ENCODE measurements at places on chromosomes 11 and 22. TPM values are rescaled to one million over a fixed set of nuclear protein-coding genes. Genes with fewer than 3 reads are reported as not detected.

DNA sequence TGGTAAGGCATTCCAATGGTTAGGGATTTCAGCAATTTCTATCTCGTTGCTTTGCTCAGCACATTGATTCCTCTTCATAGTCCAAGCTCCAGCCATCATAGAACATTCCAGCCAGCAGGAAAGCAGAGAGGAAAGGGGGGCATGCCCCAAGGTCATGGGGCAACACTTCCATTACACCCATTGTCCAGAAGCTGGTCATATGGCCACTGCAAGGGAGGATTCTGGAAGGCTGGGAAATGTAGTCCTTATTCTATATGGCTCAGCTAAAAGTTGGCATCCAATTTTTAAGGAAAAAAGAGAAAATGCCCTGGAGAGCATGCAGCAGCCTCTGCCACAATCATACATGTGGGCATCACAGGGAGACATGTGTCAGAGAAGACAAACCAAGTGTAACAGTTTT is 47.1 kb upstream of the RCN1 start:
- no peak overlapping the region for H3K4me3 ChIP-seq
- H3K4me1 ChIP-seq: no peaks in the 10 kb centered on the region
- H3K27ac ChIP-seq: no peak overlapping the region
- no peak for DNase-seq
- no peaks in the 10 kb centered on the region for H3K27me3 ChIP-seq

DNA sequence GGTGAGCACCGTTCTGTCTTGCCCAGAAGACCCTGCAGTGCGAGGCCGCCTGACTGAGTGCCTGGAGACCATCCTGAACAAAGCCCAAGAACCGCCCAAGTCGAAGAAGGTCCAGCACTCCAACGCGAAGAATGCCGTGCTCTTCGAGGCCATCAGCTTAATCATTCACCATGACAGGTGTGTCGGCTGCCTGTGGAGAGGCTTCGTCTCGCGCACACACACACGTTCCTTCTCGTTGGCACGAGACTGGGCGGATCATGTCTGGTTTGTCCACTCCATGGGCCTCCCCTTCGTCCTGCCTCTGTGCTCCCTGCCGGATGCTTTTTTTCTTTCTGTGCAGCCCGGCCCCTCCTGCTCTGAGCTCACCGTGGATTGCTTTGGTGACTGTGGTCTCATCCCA is 51.1 kb downstream of the MUC6 start:
- H3K4me1 ChIP-seq: no peaks in the 10 kb centered on the region
- H3K27me3 ChIP-seq: no peaks in the 10 kb centered on the region
- peaks cover 79% of the 10 kb centered on the region for H3K36me3 ChIP-seq
- no peak for DNase-seq
- no peak overlapping the region for H3K27ac ChIP-seq

MMP13 gene
- not detected for total RNA-seq

GRCh38 chr11:76729214-76729613 is 53.9 kb upstream of the TSKU start:
- no peak overlapping the region for H3K4me3 ChIP-seq
- H3K27me3 ChIP-seq: no peaks in the 10 kb centered on the region
- no peak for DNase-seq
- H3K4me1 ChIP-seq: no peaks in the 10 kb centered on the region
- H3K27ac ChIP-seq: no peak overlapping the region

NRGN gene
- 2.8 TPM for total RNA-seq

DNA sequence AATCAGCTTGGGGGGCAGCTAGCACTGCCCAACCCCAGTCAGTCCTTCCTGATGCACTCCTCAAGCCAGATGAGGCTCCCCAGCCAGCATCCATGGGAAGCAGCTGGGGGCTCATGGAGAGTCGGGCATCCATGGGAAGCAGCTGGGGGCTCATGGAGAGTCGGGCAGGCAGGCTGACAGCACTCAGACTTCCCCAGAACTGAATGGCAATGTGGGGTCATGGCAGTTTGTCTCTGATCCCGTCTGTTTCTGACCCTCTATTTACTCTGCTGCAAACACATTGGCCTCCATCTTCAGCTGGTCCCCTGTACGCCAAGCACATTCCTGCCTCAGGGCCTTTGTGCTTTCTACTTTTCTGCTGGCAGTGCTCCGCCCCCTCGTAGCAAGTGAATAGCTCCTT is 314.8 kb downstream of the NTM start:
- no peaks in the 10 kb centered on the region for H3K36me3 ChIP-seq
- H3K4me1 ChIP-seq: no peaks in the 10 kb centered on the region
- H3K27ac ChIP-seq: no peak overlapping the region
- no peak overlapping the region for H3K4me3 ChIP-seq

DNA sequence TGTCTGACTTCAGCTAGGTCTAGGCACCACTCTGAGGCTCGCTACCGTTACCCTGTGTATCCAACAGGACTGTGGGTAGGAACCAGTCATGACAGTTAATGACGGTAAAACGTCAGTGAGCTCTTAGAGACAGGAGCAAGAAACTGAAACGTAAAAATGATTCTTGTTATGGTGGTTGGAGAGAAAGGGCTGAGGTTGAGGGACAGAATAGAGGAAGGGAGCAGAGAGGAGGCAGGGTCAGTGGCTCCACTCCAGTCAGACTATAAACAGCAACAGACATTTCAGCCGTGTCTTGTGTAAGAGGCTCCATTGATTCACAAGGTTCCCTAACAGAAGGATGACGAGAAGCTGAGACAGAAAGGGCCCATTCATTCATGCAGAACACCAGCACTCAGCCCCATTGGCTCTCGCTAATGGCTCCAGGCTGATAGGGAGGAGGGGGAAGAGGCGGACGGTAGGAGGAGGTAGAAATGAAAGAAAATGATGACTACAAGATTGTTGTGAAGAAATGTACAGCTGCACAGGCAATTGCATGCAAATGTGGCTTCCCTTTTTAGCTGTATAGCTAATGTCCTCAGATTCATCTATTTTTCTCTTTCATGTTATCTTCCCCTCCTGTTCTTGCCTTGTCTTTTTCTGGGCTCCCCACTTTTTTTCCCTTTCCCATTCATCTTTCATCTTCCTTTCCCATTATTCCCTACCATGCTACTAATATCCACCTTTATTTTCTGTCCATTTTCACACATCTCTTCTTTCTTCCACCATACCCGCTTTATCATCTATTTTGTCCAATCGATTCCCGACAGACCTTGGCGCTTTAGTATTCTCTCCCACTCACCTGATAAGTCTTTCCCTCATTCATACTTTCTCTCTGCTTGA is 34.3 kb downstream of the ETS1 start:
- H3K27ac ChIP-seq: peak overlapping the region; percentile 25
- DNase-seq: no peak
- H3K27me3 ChIP-seq: no peaks in the 10 kb centered on the region
- H3K4me1 ChIP-seq: peaks cover 42% of the 10 kb centered on the region

DNA sequence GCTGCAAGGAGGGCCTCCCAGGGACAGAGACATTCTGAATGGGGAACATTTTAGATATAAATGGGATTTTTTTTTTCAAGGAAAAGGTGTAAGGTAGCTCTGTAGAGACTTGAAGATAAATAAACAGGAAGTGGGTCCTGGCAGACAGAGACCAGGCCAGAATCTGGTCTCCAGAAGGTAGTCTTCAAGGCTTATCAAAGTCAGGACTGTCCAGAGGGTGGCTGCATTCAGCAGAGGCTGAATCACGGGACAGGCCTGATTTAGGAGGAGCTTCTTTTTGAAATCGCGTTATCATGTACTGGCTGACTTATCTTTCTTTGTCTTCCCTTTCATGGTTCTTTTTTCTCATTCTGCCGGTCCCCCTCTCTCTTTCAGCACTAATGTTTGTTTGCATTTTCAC is 542.9 kb downstream of the NTM start:
- H3K27me3 ChIP-seq: no peaks in the 10 kb centered on the region
- no peaks in the 10 kb centered on the region for H3K36me3 ChIP-seq
- peak overlapping the region; percentile 83 for H3K27ac ChIP-seq
- peaks cover 17% of the 10 kb centered on the region for H3K4me1 ChIP-seq
- no peak overlapping the region for H3K4me3 ChIP-seq

GRCh38 chr11:43770173-43770572 is 89.6 kb downstream of the HSD17B12 start:
- H3K4me1 ChIP-seq: no peaks in the 10 kb centered on the region
- H3K27ac ChIP-seq: no peak overlapping the region
- no peaks in the 10 kb centered on the region for H3K36me3 ChIP-seq
- DNase-seq: no peak
- H3K27me3 ChIP-seq: no peaks in the 10 kb centered on the region

KREMEN1 gene
- 44.7 TPM for total RNA-seq

- no peaks in the 10 kb centered on the region for H3K36me3 ChIP-seq
- no peaks in the 10 kb centered on the region for H3K4me1 ChIP-seq
- H3K27me3 ChIP-seq: no peaks in the 10 kb centered on the region
- no peak overlapping the region for H3K27ac ChIP-seq
- DNase-seq: no peak
- no peak overlapping the region for H3K4me3 ChIP-seq
These were observed 69.1 kb upstream of the PARVG start for GRCh38 chr22:44111562-44112155.

DNA sequence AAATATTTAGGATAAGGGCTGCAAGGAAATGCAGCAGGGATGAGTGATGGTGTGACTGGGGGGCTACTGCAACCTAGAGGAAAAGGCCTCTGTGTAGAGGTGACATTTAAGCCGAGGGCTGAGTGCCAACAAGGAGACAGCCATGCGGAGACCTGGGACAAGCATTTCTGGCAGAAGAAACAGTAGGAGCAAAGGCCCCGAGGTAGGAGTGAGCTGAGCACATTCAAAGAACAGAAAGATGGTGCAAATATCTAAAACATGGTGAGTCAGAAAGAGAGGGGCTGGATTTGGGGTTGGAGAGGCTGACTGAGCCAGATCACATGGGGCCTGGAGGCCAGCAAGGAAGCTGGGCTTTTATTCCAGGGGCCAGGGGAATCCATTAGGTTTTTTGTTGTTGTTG is 55.1 kb upstream of the INCENP start:
- DNase-seq: no peak
- no peaks in the 10 kb centered on the region for H3K36me3 ChIP-seq
- no peaks in the 10 kb centered on the region for H3K4me1 ChIP-seq
- no peaks in the 10 kb centered on the region for H3K27me3 ChIP-seq
- H3K27ac ChIP-seq: no peak overlapping the region

- peaks cover 51% of the 10 kb centered on the region for H3K4me1 ChIP-seq
- DNase-seq: no peak
- no peaks in the 10 kb centered on the region for H3K36me3 ChIP-seq
- no peaks in the 10 kb centered on the region for H3K27me3 ChIP-seq
These were observed 3.8 kb downstream of the TPCN2 start for GRCh38 chr11:69052343-69053168.

GRCh38 chr22:46074771-46075551 is 75.4 kb upstream of the PPARA start:
- peak overlapping the region; percentile 69 for H3K4me3 ChIP-seq
- H3K4me1 ChIP-seq: peaks cover 59% of the 10 kb centered on the region
- DNase-seq: no peak
- no peaks in the 10 kb centered on the region for H3K27me3 ChIP-seq
- peak overlapping the region; percentile 99 for H3K27ac ChIP-seq
- H3K36me3 ChIP-seq: no peaks in the 10 kb centered on the region

- no peak overlapping the region for H3K4me3 ChIP-seq
- peaks cover 55% of the 10 kb centered on the region for H3K36me3 ChIP-seq
- peak overlapping the region; percentile 88 for H3K27ac ChIP-seq
- peak; percentile 76 for DNase-seq
- no peaks in the 10 kb centered on the region for H3K4me1 ChIP-seq
These were observed 10.7 kb downstream of the CRY2 start for GRCh38 chr11:45857961-45858474.

- H3K4me1 ChIP-seq: no peaks in the 10 kb centered on the region
- peaks cover 76% of the 10 kb centered on the region for H3K36me3 ChIP-seq
- DNase-seq: peak; percentile 81
- H3K4me3 ChIP-seq: no peak overlapping the region
These were observed 45.0 kb upstream of the NNMT start for GRCh38 chr11:114250993-114251814.

DNA sequence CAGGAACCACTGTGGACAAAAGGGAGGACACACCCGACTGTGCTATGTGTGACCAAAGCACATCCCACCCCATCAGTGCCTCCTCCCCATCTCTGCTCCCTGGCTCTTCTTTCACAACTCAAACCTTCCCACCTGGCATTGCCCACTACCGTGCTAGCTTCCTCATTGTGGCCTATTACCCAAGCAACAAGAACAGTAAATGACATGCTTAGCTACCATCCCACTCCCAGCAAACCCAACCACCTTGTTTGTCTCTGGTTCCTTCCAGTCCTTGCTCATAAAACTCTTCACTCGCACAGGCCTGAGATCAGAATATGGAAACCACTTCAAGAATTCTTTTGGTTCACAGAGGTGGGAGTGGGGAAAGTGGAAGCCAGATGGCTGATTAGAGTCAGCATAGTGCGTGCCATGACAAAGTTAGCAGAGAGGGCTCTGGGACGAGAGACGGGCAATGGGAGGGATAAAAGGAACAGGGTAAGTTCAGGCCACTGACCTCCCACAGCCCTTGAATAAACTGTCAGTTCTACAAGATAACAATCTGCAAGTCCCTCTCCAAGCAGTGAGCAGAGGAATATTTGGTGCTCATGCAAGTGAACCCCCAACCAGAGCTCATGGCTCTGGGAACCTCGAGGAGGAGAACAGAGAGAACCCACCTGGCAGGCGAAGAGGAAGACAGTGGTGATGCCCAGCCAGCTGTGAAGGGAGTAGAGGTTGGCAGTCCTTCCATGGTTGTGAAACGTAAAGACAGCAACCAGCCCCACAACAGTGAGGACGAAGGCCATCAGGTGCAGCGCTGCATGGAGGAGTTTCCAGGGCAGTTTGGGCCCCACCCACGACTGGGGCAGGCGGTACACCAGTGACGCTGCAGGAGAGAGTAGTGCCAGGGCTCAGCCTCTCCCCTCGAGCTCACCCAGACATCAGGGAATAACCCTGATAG is 8.3 kb downstream of the CYB561A3 start:
- H3K4me3 ChIP-seq: no peak overlapping the region
- no peak overlapping the region for H3K27ac ChIP-seq
- DNase-seq: no peak

DNA sequence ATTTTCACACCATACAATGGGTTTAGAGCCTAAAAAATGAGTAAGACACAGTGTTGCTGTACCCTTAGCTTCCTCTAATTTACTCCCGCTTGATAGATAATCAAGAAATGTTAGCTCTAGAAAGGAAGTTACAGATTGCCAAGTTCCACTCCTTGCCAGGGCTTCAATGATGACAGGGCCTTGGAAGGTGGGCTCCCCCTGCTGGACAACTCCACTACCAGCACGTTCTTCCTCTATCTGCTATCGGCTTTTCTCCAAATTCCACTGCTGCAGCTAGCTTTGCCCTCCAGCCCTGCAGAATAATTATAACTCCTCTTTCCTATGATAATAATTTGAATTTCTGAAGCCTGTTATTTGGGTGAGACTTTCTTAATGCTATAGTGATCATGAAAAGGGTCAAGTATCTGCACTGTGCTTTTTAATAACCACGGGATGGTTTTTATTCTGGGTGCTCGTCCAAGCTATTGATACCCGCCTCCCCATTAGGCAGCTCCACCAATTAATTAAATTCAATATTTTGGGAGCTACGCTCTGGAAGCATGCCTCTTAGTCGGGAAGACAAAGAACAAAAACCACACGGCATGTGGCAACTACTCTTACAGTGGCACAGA is 9.0 kb downstream of the SYN3 start:
- H3K27me3 ChIP-seq: no peaks in the 10 kb centered on the region
- H3K36me3 ChIP-seq: no peaks in the 10 kb centered on the region
- H3K4me3 ChIP-seq: no peak overlapping the region
- no peak overlapping the region for H3K27ac ChIP-seq
- no peaks in the 10 kb centered on the region for H3K4me1 ChIP-seq

GRCh38 chr11:67411785-67412152 is 3.7 kb upstream of the CARNS1 start:
- no peak overlapping the region for H3K27ac ChIP-seq
- no peak for DNase-seq
- H3K36me3 ChIP-seq: no peaks in the 10 kb centered on the region
- peaks cover 45% of the 10 kb centered on the region for H3K4me1 ChIP-seq
- H3K4me3 ChIP-seq: no peak overlapping the region
- no peaks in the 10 kb centered on the region for H3K27me3 ChIP-seq

All from right atrium auricular region (tissue), 2 donors.